ENCODE measurements at places on chromosomes 16 and 17. TPM values are rescaled to one million over a fixed set of nuclear protein-coding genes. Genes with fewer than 3 reads are reported as not detected.
A peak's percentile ranks its signal among the peaks of the same experiment; 100 is the strongest.

- DNase-seq = no peak
Measured at GRCh38 chr16:26108836-26109505, 417.2 kb downstream of the HS3ST4 start.

- DNase-seq = no peak
Measured at GRCh38 chr16:47136099-47136842, 7.5 kb downstream of the NETO2 start.

DNA sequence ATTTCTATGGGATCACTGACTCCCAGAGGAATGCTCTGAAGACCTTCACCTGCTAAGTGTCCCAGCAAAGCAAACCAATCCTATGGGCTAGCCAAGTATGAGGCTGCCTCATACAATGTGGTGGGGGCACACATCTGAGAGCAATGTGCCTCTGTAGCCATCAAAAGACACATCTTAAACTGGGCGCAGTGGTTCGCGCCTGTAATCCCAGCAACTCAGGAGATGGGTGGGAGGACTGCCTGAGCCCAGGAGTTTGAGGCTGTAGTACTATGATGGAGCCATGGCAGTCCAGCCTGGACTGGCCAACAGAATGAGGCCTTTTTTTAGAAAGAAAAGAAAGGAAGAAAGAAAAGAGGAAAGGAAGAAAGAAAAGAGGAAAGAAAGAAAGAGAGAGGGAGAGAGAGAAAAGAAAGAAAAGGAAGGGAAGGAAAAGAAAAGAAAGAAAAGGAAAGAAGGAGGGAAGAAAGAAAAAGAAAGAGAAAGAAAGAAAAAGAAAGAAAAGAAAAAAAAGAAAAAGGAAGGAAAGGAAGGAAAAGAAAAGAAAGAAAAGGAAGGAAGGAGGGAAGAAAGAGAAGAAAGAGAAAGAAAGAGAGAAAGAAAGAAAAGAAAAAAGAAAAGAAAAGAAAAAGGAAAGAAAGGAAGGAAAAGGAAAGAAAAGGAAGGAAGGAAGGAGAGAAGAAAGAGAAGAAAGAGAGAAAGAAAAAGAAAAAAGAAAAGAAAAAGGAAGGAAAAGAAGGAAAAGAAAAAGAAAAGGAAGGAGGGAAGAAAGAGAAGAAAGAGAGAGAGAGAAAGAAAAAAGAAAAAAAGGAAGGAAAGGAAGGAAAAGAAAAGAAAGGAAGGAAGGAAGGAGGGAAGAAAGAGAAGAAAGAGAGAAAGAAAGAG, 430.3 kb downstream of the SLC39A11 start:
- no peak for DNase-seq

ADAMTS18 gene
- 3.3 TPM for polyA plus RNA-seq

GRCh38 chr16:1494711-1495110, 1.6 kb downstream of the TELO2 start:
- DNase-seq = no peak

DNA sequence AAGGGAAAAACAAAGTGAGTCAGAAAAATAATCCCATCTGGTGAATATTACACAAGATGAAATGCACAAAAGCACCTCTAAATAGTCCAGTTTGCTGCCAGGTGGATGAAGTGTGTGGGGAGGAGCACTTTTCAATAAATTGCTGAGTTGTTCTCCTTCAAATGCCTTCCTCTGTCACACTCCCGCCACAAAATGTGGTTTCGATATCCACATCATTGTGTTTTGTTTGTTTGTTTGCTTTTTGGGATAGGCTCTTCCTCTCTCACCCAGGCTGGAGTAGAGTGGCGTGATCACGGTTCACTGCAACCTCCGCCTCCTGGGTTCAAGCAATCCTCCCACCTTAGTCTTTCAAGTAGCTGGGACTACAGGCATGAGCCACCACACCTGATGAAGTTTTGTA, 24.6 kb upstream of the SHISA9 start:
- no peak for DNase-seq

DNA sequence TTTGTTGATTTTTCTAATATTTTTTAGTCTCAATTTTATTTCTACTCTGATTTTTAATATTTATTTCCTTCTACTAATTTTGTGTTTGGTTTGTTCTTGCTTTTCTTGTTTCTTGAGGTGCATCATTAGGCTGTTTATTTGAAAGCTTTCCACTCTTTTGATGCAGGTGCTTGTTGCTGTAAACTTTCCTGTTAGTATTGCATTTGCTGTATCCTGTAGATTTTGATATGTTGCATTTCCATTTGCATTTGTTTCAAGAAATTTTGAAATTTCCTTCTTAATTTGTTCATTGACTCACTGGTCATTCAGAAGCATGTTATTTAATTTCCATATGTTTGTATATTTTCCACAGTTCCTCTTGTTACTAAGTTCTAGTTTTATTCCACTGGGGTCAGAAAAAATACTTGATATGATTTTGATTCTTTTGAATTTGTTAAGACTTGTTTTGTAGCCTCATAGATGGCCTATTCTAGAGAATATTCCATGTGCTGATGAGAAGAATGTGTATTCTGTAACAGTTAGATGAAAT, 43.1 kb upstream of the NACA2 start:
- DNase-seq = no peak

WNT9B gene
- 8.5 TPM for polyA plus RNA-seq

DNA sequence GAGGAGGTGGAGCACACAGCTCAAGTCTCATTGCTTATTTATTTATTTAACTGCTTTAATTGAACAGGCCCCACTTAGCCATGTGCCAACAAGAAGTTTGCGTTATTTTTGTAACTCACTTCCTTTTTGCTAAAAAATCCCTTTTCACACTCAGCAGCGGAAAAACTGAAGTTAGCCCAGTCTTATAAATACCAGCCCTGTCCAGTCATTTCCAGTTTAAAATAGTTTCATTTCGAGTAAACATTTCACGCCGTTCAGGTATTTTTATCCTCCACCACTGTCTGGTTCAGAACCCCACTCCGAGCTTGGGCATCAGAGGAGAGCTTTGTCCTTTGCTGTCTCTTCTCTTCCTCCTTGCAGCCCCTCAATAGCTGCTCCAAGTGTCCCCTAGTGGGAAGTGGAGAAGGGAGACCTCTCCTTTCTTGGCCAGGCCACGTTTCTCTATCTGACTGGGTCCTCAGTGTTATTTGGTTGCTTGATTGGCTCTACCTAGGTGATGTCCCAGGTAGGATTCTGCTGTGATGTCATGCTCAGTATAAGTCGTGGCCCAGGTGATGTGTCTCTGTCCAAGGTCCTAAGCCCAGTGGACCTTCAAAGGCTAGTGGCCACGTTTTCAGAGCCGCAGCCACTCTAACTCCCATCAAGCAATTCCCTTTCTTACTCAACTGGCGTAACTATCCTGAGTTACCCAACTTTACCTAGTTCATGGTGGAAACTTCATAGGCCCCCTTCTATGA, 53.0 kb upstream of the GAS7 start:
- DNase-seq = no peak

- DNase-seq = no peak
Measured at GRCh38 chr17:30005709-30006320, 64.4 kb downstream of the EFCAB5 start.

CDH5 gene
- 53.1 TPM for polyA plus RNA-seq

DYNLRB2 gene
- 9.8 TPM for polyA plus RNA-seq

DNA sequence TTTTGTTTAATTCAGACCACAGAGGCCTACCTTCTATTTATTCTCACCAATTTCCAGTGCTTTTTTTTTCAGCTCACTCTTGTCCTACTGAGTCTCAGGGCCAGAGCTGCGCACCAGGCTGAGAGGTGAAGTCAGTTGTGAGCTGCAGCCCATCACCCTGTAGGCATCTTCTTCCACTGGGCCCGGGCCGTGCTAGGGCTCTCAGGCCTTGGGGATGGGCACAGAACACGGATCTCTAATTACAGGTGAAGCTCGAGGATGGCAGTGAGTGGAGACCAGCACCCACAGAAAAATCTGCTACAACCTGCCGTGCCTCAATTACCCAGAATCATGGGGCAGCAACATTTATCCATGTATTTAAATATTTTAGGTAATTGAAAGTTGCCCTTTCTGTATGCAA, 82.1 kb downstream of the IRX5 start:
- no peak for DNase-seq

PRAC1 gene
- not detected for polyA plus RNA-seq

DNA sequence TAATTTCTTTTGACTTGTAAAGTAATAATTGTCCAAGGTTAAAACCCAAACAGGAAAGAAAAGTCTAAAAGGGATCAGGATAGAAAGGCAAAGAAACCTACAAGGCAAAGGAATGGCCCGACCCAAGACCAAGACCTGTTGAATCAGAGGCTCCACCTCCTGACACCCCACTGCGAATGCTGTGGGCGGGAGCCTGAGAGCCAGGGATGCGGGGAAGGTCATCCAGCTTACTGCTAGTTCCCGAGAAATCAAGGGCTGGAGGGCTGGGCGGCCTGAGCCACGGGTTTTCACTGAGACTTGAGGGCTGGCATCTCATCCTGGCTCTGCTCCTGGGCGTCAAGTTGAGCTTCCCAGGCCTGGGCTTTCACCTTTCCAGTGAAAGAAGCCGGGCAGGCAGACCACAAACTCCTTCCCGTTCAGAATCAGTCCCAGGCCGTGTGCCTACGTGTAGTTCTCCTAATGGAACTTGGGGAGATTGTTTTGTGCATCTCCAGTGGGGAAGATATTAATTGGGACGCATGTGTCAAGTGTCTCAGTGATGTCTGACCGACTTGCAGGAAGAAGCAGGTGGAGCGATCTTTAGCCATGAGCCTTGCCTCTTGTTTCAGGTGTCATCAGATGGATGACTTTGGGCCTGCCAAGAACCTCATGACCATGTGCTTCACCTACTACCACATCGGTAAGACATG, 36.9 kb downstream of the CIBAR2 start:
- DNase-seq = no peak

DNA sequence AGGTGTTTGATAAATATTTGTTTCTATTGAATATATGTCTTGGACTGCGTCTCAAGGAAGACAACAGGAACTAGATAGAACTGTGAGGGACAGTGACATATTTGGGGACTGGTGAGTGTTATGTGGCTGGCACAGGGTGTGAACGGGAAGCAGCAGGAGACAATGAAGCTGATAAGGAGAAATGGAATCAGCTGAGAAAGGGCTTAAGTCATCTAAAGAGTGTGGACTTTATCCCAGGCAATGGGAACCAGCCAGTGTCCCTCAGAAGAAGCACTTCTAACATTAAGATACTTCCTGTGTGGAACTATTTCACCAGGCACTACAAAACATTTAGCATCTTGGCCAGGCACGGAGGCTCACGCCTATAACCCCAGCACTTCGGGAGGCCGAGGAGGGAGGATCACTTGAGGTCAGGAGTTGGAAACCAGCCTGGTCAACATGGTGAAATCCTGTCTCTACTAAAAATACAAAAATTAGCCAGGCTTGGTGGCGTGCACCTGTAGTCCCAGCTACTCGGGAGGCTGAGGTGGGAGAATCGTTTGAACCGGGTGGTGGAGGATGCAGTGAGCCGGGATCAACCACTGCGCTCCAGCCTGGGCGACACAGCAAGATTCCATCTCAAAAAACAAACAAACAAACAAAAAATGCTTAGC, 41.2 kb downstream of the ARHGAP17 start:
- no peak for DNase-seq

GRCh38 chr16:85856079-85856478, 42.9 kb upstream of the IRF8 start:
- no peak for DNase-seq

GRCh38 chr16:10538583-10538982, 41.8 kb downstream of the EMP2 start:
- DNase-seq = no peak

RPH3AL gene
- 17.3 TPM for polyA plus RNA-seq

C16orf96 gene
- 0.33 TPM for polyA plus RNA-seq

GRCh38 chr16:3364774-3365427, 9.2 kb downstream of the OR2C1 start:
- DNase-seq = peak; percentile 82

LGALS9B gene
- not detected for polyA plus RNA-seq

GRCh38 chr17:66522591-66523272, 220.3 kb downstream of the PRKCA start:
- DNase-seq = no peak

- no peak for DNase-seq
Measured at GRCh38 chr17:17328251-17328650, 25.1 kb downstream of the NT5M start.

DNA sequence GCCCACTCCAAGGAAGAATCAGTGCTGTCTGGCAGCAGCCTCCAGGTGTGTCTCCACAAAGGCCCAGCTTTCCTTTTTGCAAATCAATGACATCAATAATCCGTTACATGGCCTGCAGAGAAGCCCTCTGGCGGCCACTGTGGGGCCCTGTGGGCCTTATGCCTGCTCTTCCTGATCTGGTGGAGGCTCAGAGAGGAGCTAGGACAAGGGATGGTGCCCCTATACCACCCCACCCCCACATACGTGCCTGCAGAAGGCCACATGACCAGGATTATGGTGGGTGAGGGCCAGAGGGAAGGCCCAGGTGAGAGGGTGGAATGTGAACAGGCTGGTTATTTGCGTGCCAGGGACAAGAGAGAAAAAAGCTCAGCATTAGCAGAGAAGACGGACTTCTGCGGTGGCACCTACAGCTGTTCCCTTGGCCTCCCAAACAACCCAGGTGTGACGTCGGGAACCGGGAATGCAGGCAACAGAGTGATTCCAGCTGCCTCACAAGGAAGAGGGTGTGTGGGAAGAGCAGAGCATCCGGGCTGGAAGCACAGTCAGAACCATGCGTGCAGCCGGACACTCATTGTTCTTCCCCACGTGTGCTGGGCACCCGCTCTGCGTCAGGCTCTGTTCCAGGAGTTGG, 22.5 kb downstream of the EIF4A3 start:
- DNase-seq = no peak

GRCh38 chr16:84455031-84455430, 49.4 kb downstream of the MEAK7 start:
- no peak for DNase-seq

ZFP1 gene
- polyA plus RNA-seq = 25.3 TPM

EMC6 gene
- 20.3 TPM for polyA plus RNA-seq

DNA sequence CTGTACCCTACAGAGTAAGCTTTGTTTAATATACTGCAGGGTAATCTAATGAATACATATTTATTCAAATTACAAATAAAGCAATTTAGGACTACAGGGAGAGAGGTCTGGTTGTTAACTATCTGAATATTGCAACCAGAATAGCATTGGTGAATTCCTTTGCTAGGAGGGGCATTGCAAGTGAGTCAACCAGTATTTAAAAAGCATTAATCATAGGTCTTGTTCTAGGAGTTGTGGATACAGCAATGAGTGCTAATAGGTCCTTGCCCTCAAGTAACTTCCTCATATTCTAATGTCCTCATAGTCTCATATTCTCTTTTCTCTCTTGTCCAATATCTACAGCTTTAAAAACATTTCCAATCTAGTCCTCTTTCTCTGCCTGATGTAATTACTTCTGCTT, 531.4 kb downstream of the CDH11 start:
- DNase-seq = no peak

GRCh38 chr17:63927464-63928171, 4.5 kb downstream of the CD79B start:
- DNase-seq = no peak

DNA sequence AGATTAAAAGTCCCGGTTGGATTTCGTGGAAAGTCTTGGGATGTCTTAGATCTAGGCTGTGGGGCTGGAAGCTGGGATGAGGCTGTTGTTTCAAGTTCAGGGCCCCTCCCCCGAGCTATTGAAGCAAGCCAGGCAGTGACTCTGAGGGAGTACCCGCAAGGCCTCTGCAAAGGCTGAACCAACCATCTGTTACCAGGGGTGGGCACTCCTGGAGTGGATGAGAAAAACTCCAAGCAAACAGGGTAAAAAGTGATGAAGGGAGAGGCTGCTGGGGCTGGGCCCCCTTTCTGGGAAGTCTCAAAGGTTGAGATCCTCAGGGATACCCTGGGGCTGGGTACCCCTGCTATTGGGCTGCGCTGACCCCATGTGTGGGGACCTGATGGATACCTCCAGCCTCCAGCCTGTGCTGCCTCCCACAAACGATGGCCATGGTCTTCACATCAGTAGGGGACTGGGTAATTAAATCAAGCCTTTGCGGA, 82.4 kb upstream of the KIFC3 start:
- no peak for DNase-seq

- no peak for DNase-seq
Measured at GRCh38 chr16:1637526-1637925, 25.4 kb downstream of the CRAMP1 start.
